NCI-H526 treated with DMSO at 0.1 percent for 48 hours (cell line): ENCODE measurements at places on chromosomes 7 and 10.

GRCh38 chr10:44682507-44682906 is 228.6 kb upstream of the TMEM72 start:
- no peak for DNase-seq

DNA sequence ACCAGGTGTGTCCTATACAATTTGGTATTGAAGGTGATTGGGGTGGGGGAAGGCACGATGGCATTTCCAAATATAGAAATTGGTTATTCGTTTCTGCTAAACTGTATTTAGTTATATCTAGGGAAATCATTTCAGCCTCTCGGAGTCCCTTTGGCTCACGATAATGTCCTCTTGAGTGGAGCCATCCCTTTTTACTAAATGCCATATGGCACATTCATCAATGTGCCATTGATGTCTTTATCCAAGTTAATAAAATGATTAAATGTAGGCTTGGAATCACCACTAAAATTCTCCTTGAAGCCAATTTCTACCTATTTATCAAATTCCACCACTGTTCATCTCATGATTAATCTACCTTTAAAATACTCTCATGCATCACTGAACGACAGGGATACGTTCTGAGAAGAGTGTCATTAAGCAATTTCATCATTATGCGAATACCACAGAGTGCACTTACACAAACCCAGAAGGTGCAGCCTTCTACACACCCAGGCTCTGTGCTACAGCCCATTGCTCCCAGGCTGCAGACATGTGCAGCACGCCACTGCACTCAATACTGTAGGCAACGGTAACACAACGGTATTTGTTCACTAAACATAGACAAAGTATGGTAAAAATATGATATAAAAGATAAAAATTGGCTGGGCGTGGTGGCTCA is 219.2 kb upstream of the C7orf33 start:
- no peak for DNase-seq

- DNase-seq: no peak
Observed at GRCh38 chr10:50566150-50566549, 57.6 kb downstream of the SGMS1 start.

GRCh38 chr10:104297697-104298660 is 29.0 kb downstream of the GSTO2 start:
- no peak for DNase-seq

GRCh38 chr7:148515728-148516695 is 74.6 kb upstream of the C7orf33 start:
- DNase-seq: no peak

DNA sequence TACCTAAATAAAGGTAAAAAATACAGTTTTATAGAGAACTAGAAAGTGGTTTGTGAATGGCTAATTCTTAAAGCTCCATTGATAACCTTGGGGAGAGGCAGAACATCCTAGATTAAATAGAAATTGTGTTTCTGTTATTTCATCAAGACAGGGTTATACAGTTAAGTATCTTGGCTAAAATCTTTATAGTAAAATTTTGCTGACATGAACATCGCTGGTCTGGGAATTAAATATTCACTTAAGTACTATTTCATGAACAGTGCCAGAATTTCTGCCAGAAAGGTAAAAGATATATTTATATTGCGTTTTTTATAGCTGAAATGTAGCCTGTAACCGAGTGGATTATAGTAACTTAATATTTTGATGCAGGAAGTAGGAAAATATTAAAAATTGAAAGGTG is 53.7 kb upstream of the HBP1 start:
- DNase-seq: no peak

DNA sequence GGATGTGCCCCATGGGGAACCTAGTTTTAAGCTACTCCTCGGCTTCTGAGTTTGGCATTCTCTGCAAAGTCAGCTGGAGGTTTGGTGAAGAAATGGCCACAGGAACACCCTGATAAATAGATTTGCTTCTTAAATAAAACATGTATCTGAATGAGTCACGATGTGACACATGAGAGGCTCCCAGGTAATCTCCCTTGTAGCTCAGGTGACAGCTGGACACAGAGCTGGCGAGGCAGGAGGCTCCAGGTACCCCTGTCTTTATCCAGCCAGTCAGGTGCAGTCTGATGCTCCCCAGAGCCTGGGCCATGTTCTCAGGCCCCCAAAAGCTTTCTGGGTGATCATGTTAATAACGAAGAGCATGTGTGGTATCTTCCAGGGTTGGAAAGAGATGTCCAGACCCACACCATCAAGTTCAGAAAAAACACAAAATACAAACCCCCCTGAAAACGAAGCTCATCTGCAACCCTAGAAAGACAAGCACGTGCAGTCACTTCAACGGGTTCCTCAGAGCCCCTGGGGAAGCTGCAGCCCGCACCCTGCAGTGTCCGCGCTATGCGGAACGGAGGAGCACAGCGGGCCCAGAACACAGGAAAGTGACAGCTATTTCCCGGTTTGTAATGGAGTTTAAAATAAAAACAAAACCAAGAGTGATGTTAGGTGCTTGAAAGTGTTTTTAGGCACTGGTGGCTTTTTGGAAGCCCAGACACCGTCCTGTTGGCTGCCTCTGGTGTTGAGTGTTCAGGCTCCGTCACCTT is 69.4 kb downstream of the ZRANB1 start:
- no peak for DNase-seq

- DNase-seq: no peak
Observed at GRCh38 chr10:57338823-57339558, 928.7 kb downstream of the IPMK start.

- DNase-seq: no peak
Observed at GRCh38 chr10:130025811-130026485, 61.9 kb upstream of the EBF3 start.

DNA sequence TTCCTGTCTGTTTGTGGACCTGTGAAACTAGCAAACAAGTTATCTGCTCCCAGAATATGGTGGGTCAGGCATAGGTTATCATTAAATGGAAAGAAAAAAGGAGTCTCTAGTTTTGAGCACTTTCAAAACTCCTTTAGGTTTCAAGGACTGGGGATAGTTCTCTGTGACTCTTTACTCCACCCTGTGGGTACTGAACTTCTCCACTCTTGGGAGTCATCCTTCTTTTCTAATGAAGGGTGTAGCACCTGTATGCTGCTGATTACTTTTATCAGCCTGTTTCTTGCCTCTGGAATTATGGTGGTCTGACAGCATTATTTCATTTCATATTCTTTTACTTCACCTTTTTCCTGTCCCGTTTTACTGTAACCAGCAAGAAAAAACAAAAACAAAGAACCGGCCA is 6.7 kb downstream of the GNAI1 start:
- DNase-seq: no peak

DNA sequence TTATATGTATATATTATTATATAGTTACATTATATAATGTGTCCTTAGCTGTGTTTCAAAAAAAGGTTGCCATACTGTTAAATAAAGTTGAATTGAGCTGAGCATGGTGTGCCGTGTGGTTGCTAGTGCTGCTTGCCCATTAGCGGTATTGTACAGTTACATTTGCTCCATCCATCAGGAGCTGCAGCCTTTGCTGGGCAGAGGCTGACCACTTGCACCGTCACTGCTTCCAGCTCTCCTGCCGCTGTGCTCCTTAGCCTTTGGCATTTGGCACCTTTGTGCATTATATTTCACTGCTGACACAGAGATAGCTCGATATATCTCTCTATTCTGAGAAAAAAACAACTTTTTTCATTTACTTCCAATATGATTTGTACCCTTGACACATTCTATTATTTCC is 372.2 kb downstream of the PHTF2 start:
- DNase-seq: no peak

DNA sequence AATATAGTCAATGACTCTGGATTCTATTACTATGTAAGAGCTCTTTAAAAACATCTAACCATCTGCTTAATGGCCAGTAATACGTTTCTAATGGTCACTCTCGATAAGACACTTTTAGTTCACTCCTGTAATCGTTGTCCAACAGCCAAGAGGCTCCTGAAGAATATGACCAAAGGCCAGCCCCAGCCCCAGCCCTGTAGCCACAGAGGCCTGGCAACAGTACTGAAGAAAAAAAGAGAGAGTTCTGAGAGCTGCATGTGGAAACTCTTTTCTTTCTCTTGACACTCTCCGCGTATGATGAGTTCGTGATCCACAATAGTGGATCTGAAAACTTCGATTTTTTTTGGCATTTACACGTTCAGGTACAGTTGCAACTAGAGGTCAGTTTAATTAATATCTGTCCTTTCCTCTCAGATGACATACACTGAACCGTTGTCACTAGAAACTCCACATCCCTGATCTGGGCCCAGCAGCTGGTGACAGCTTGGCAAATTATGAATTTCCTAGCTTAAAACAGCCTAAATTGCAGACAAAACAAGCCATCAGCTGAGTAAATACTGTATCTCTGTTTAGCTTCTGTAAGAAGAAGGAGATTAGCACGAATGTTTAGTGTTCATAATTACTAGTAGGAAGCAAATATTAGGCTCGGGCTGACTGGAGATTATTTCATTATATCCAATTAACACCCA is 456.7 kb downstream of the LRMDA start:
- DNase-seq: no peak
